Mammary microvascular endothelial cell (primary cell): ENCODE measurements at places on chromosomes 4 and X. TPM values are rescaled to one million over a fixed set of nuclear protein-coding genes. Genes with fewer than 3 reads are reported as not detected.

Gene TBC1D8B
- 3.1 TPM in 2 replicates for total RNA-seq

Gene P2RY4
- not detected in 2 replicates for total RNA-seq

Gene TCEAL6
- total RNA-seq: not detected in 2 replicates

Gene CETN2
- total RNA-seq: 37.4 and 42.4 TPM in 2 replicates

Gene ODAPH
- not detected in 2 replicates for total RNA-seq

Gene AMMECR1
- total RNA-seq: 4.7 TPM in 2 replicates

Gene ABCG2
- 5.3 and 6.0 TPM in 2 replicates for total RNA-seq

Gene TMSB15C
- 0.40 and 1.3 TPM in 2 replicates for total RNA-seq

Gene SLC30A9
- total RNA-seq: 38.5 and 47.8 TPM in 2 replicates

Gene XPNPEP2
- total RNA-seq: not detected in 2 replicates

Gene CTAG1B
- total RNA-seq: not detected in 2 replicates

Gene SH3RF1
- 11.9 and 13.3 TPM in 2 replicates for total RNA-seq

Gene HSFX4
- total RNA-seq: not detected in 2 replicates

Gene CSN1S1
- not detected in 2 replicates for total RNA-seq

Gene ADH4
- total RNA-seq: not detected in 2 replicates

Gene FGF16
- total RNA-seq: 0.98 and 1.9 TPM in 2 replicates

Gene AVPR2
- total RNA-seq: 0.47 TPM in 1 of 2 replicates, not detected in the other

Gene LGI2
- not detected in 2 replicates for total RNA-seq

Gene ZCCHC4
- total RNA-seq: 7.1 and 7.7 TPM in 2 replicates

Gene YTHDC1
- 24.9 and 26.4 TPM in 2 replicates for total RNA-seq

Gene C4orf36
- 0.49 and 1.4 TPM in 2 replicates for total RNA-seq

Gene SSX4B
- total RNA-seq: not detected in 2 replicates

Gene POU3F4
- not detected in 2 replicates for total RNA-seq

Gene SPACA5
- total RNA-seq: 0.80 TPM in 1 of 2 replicates, not detected in the other

Gene PRR32
- total RNA-seq: not detected in 2 replicates

Gene BANK1
- total RNA-seq: 0.10 and 0.47 TPM in 2 replicates

Gene PRSS12
- 5.1 and 8.1 TPM in 2 replicates for total RNA-seq

Gene TMEM271
- not detected in 2 replicates for total RNA-seq

Gene FGA
- total RNA-seq: not detected in 2 replicates

Gene CYTL1
- 118 and 121 TPM in 2 replicates for total RNA-seq

Gene CT47B1
- total RNA-seq: not detected in 2 replicates

Gene UGT8
- 0.10 TPM in 1 of 2 replicates, not detected in the other for total RNA-seq

Gene GLRB
- total RNA-seq: 0.60 and 0.94 TPM in 2 replicates

Gene RRAGB
- 8.9 and 10.0 TPM in 2 replicates for total RNA-seq

Gene CT45A1
- not detected in 2 replicates for total RNA-seq

Gene NMU
- total RNA-seq: 4.5 and 6.7 TPM in 2 replicates

Gene ASB12
- not detected in 2 replicates for total RNA-seq

Gene TXK
- 1.4 and 1.5 TPM in 2 replicates for total RNA-seq

Gene STS
- total RNA-seq: 7.1 and 9.4 TPM in 2 replicates

Gene ADAM29
- total RNA-seq: not detected in 2 replicates
